ENCODE measurements at places on chromosomes 1 and 21. TPM values are rescaled to one million over a fixed set of nuclear protein-coding genes. Genes with fewer than 3 reads are reported as not detected.

Gene PAQR6
- total RNA-seq, result 4.9 TPM

Gene OR2T2
- not detected for total RNA-seq

Gene PLA2G5
- not detected for total RNA-seq

Gene WNT4
- 0.17 TPM for total RNA-seq

Gene MYCL
- 1.3 TPM for total RNA-seq

Gene SLC2A5
- total RNA-seq, result 0.04 TPM

Gene SRGAP2B
- total RNA-seq, result 16.9 TPM

Gene NGF
- total RNA-seq, result 3.4 TPM

Gene LAMTOR5
- 194 TPM for total RNA-seq

Gene RIPPLY3
- total RNA-seq, result 0.62 TPM

Gene PGLYRP3
- total RNA-seq, result not detected

Gene CASQ1
- not detected for total RNA-seq

Gene GFI1
- total RNA-seq, result 0.21 TPM

Gene LCA5L
- total RNA-seq, result 1.6 TPM

Gene B3GALNT2
- 17.5 TPM for total RNA-seq

Gene XCL1
- total RNA-seq, result not detected

Gene RNU1-3
- not detected for total RNA-seq

Gene FLG2
- not detected for total RNA-seq

Gene EGLN1
- total RNA-seq, result 47.8 TPM

Gene DMRTA2
- 0.23 TPM for total RNA-seq

Gene CAMK1G
- 0.14 TPM for total RNA-seq

Gene ITLN1
- total RNA-seq, result not detected

Data from A549 treated with CORT108297 at 1 μM for 4 hours (cell line).